ENCODE measurements at places on chromosomes 6 and 20. TPM values are rescaled to one million over a fixed set of nuclear protein-coding genes. Genes with fewer than 3 reads are reported as not detected.

Gene ATP6V1G2
- total RNA-seq = 95.6 TPM

Gene MUC21
- total RNA-seq = not detected

Gene TREML2
- total RNA-seq = not detected

Gene OR2H2
- total RNA-seq = not detected

Gene STMND1
- not detected for total RNA-seq

Gene MYLK2
- 0.69 TPM for total RNA-seq

Measured in glutamatergic neuron (in vitro differentiated cells).